ENCODE measurements at places on chromosomes 2 and 18.
A peak's percentile ranks its signal among the peaks of the same experiment; 100 is the strongest.

GRCh38 chr2:237660381-237660900, 33.1 kb downstream of the LRRFIP1 start:
- DNase-seq = no peak

DNA sequence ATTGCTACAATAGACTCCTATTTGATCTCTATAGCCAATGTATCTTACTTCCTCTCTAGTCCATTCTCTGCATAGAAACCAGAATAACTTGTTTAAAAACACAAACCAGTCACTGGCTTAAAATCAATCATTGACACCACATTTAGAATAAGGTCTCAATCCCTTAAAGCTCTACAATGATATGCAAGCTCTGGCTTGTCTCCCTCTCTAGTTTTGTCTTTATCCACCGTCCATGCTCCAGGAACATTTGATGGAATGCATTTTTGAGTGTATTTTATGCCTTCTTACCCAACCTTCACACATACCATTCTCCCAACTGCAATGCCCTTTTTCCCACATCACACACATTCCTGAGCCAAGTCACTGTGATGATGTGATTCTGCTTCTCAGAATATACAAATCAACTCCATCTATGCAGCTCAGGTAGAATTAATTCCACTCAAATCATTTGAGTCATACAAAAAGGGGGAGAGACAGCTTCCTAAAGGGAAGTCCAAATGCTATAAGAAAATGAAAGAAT, 1107.2 kb downstream of the DPP10 start:
- no peak for DNase-seq

DNA sequence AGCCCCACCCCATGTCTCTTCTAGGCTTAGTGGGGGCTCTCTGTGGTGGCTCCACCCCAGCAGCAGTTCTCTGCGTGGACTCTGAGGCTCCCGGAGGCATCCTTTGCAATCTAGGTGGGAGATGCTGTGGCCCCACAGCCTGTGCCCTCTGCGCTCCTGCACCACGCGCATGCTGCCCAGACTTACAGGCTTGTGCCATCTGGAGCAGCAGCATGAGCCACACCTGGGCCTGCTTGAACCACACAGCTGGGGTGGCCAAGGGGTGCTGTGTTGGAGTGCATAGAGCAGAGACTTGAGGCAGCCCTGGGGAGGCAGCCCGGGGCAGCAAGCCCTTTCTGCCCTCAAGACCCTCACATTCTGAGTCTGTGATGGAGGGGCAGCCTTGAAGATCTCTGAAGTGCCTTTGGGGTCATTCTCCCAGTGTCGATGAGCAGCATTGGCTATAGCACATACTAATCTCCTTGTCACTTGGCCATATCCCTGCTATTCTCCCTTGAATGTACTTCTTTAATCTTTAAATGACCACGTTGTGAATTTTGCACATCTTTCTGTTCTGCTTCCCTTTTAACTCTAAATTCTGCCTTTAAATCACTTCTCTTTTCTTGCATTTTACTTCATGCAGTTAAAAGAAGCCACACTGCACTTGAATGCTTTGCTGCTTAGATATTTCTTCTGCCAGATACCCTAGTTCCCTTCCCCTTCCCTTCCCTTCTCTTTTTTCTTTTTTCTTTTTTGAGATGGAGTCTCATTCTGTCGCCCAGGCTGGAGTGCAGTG, 62.4 kb downstream of the NCAPH start:
- DNase-seq = no peak

DNA sequence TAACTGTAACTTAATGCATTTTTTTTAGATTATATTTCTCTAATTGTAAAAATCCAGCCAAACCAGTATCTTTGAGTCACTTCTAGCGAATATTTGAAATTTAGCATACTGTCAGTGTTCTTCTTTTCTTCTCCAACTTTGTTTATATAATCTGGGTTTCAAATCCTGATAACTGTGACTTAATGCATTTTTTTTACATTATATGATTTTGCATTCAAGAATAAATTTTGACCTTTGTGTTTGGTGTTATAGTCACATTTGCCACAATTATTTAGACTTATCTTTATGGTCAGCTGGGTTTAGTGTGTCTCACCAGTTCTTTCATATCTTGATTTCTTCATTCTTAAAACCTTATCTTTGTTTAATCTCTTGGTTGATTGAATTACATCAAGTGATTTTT, 345.7 kb downstream of the SLC4A3 start:
- no peak for DNase-seq

- DNase-seq = no peak
Measured at GRCh38 chr2:98478088-98478551, 33.5 kb downstream of the INPP4A start.

DNA sequence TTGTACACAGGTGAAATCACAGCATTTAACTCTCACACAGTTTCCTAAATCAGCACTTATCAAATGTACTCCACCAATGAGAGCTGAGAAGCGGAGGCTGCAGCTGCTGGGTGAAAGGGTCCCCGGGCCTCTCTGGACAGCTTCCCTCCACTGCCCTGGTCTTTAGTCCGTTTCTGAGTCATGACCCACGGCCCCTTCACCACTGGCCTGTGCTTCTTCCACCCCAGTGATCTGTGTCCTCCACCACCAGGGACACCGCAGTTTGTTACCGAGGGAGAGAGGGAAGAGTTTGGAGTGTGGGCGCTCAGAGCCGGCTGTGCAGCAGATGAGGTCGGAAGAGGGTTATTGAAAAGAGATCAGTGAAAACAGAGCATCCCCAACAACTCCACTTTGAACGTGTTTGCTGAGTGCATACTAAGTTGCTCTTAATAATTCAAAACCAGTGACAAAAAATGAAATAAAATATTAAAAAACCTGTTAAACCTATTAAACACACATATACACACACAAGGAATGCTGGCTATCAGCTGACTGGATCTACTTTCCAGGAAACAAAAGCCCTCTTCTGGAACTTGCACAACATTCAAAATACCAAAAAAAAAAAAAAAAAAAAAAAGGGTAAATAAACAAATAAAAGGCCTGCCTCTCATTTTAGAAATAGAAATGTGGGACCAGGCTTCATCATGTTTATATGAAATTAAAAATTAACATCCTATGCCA, 54.1 kb downstream of the PXDN start:
- DNase-seq = no peak

GRCh38 chr2:105776560-105776928, 31.8 kb downstream of the NCK2 start:
- no peak for DNase-seq

- peak; percentile 53 for DNase-seq
Measured at GRCh38 chr2:241036397-241036963, 38.1 kb downstream of the SNED1 start.

DNA sequence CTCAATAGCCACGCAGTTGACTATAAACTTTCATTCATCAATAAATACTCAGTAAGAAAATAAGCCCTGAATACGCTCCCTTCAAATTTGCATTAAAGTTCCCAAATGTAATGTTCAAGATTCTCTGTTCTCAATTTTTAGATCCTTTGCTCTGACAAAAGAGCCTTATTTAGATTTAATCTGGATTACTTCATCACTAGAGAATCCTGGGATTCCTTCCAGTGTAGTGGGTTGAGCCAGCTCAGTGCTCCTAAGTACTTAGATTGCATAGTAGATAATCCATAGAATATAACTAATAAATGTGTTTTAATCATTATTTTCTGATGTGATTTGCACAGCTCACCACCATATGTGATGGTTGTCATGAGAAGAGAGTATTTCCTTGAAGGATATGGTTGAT, 1286.2 kb downstream of the SUCLG1 start:
- DNase-seq = no peak

- DNase-seq = peak; percentile 60
Measured at GRCh38 chr18:32049393-32050171, 31.0 kb downstream of the RNF125 start.

DNA sequence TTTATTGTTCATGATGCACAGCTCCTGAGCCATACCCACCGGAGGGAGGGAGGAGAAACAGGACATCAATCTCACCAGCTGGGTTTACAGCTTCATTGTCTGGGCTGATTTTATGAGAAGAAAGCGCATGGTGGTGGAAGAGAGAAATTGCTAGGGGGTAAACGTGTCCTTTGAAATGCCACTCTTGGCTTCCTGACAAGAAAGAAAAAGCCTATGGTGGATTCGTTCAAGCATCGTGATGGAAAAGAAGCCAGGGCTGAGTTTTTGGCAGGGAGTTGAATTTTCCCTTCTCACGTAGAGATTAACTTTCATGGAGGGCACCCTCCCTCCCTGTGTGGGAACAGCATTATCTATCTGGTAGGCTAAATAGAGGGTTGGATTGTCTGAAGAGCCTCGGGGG, 502.0 kb downstream of the SLC4A3 start:
- DNase-seq = no peak

DNA sequence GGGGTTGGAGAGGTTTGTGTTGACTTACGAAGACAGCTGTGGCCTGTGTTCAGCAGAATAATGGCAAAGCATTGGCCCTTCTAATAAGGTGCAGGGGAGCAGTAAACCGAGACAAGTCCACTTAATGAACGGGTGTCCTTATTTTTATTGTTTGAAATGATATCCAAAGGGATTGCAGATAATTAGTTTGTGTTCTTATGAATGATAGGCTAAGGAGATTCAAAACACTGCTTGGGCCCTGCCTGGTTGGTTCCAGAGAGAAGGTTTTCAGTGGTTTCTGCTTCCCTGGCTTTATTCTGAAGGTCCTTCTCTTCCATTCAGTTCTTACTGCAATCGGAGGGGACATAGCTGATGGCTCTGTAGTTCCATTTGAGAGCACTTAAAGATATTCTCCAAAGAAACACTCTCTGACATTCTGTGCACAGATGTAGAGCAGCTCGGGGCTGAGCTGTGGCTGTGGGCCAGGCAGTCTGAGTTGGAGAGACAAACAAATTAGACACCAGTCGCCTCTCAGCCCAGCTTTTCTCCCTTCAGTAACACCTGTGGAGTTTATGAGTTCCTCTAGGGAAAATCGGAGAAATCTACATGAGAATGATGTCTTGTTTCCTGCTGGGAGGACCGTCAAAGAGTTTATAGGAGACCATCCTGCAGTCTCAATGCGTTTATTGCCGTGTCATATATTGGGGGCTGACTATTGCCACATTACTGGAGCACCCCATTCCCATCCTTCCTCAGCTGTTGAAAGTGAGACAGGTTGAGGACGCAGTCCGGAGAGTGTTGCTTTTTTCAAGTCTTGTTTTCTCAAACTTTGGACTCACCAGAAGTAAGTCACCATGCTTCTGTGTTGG, 6.5 kb downstream of the GREB1 start:
- DNase-seq = no peak

DNA sequence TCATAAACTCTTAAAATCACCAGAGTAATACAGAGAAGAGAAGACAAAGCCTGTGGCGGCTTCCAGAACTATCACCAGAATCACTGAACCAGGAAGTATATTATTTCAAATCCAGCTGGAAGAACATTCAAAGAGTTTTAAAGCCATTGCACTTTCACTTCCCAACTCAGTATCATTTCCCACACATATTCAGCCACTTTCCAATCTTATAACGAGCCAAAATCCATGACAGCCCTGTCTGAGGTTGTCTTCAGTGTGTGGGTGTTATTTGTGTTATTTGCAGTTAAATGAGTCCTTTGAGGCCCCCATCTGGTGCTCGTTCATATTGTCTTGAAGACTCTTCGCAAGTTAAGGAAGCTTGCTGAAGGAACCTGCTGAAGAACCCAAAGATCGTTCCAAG, 559.9 kb downstream of the TSN start:
- no peak for DNase-seq

GRCh38 chr2:20184067-20184938, 40.6 kb downstream of the SDC1 start:
- DNase-seq = no peak

DNA sequence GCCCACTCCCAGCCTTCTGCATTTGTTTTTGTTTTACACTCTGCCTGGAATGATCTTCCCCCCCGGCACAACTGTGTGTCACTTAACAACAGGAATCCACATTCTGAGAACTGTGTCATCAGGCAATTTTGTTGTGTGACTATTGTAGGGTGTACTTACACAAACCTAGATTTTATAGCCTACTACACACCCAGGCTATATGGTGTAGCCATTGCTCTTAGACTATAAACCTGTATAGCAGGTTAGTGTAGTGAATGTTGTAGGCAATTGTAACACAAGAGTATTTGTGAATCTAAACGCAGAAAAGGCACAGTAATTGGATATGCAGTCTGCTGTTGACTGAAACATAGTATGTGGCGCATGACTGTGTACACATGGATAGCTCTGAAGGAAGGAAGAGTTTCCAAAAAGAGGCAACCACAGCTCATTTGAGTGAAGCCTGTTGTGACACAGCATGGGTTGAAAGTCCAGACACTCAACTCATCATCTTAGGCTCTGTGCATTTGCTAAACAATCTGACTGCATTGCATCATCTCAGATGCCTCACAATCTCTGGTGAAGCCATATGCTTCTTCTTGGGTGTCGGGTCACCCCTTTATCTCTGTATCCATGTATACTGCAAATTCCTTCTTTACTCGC, 506.6 kb upstream of the SPHKAP start:
- no peak for DNase-seq

GRCh38 chr2:120847700-120848321, 112.1 kb downstream of the GLI2 start:
- no peak for DNase-seq

DNA sequence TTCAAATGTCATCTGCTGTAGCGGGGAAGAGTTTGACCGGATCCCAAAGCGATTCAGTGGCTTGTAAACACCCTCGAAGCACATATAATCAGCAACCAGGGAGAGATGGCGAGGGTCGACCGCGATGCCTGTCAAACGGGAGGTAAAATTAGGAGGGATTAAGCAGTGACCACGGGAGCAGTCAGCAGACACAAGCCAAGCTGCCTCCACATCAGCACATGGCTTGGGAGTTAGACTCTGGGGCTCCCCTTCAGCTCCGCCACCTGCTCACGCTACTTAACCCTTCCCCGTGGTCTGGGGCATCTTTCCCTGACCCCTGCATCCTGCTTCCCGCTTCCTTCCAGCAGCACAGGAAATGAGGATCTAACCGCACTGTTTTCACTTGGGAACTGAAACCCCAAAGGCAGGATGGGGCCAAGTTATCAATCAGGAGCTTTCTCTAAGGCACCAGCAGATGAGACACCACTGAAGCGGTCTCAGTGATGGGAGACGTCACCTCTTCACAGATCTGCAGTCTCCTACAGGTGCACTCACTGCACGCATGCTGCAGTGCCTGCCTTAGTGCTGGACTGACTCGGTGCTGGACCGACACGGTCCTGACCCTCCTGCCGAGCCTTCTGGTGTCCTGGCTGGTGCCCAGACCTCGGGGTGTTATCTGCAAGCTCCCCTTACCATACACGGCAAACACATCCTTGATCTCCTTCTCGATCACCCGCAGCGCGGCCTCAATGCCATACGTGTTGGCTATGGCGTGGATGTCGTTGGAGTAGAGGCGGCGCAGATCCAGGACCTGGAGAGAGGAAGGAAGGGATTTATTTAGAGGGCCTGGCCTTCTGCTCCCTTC, 77.5 kb downstream of the POLR1A start:
- no peak for DNase-seq

- DNase-seq = no peak
Measured at GRCh38 chr2:177758591-177759371, 313.8 kb downstream of the PDE11A start.

DNA sequence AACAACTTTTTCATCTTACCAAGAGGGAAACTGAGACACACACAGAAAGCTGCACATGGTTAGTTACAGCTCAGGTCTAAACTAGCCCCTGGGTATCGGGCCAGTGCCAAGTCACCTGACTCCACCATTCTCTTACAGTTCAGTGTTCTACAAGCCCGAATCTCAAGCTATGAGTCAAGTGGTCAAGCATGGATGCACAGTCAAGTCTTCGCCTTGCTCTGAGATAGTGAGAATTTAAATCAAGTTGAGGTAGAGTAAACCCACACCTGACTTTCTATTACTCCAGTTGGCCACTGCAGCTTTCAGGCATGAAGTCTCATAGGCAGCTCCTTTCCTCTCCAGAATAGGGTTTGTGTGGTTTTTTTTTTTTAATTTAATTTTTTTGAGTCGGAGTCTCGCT, 34.5 kb upstream of the ARL5A start:
- no peak for DNase-seq

- no peak for DNase-seq
Measured at GRCh38 chr2:149877913-149878312, 290.3 kb upstream of the MMADHC start.
